ENCODE measurements at places on chromosomes 2 and 18.

DNA sequence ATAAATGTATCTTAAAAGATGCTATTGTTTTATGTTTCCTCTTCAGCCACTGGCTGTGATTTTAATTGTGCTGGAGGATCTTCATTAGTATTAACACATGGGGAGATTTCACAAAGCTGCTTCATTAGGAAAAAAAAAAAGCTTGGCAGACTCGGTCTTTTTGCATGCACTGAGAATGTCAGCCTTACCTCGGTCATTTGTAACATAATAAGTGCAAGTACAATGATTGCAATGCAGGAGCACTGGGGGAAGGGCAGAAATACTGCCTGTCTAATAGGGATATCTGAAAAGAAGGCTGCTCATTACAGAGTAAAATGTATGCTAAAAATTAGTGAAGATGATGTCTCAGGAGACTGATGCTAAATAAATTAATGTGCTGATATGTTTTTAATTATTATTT is 1.3 kb upstream of the BAZ2B start:
- no peak for DNase-seq

- no peak for DNase-seq
Observed at GRCh38 chr2:26300234-26300925, 45.6 kb upstream of the SELENOI start.

DNA sequence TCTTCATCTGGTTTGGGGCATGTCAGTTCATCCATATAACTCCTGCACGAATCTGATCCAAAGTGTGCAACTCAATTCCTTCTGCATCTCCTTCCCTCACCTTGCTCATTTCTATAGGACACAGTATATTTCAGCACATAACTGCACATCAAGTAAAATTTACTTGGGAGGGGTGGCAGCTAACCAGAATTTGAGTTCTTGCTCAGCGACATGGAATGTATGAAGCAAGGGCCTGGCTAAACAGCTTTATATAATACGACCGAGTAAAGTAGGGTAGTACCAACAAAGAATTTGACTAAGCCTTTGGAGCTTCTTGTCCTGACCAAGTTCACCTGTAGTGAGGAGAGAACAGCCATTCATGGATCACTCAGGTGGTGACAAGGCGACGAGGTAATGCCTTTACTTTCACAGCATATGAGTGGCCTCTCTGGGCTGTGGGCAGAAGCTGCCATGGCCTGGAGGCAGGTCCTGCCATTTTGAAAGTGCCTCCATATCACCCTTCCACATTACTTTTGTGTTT is 570.2 kb upstream of the TNP1 start:
- no peak for DNase-seq

DNA sequence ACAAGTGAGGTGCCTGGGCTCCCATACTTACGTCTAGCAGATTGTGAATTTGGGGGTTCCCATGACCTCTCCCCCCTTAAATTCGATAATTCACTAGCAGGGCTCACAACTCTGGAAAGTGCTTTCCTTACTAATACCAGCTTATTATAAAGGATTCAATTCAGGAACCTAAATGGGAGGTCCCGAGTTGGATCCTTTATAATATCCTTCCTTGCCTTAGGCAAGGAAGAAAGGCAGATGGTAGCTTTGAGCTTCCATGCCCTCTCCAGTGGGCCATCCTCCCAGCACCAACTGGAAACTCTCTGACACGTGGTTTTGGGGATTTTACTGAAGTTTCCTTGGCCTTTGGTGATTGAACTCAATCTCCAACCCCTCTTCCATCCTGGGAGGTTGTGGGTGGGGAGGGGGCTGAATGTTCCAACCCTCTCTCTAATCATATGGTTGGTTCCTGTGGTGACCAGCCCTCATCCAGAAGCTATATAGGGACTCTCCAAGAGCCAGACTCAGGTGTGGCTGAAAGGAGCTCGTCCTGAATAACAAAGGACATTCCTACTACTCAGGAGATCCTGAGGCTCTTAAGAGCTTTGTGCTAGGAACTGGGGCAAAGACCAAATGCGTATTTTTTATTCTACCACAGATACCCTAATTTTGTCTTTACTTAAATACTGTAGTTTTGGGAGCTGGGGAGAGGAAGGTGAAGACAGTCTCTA is 62.2 kb downstream of the HAUS1 start:
- DNase-seq: no peak

All from HCT116 (cell line).